ENCODE measurements at places on chromosomes 7 and 10.

DNA sequence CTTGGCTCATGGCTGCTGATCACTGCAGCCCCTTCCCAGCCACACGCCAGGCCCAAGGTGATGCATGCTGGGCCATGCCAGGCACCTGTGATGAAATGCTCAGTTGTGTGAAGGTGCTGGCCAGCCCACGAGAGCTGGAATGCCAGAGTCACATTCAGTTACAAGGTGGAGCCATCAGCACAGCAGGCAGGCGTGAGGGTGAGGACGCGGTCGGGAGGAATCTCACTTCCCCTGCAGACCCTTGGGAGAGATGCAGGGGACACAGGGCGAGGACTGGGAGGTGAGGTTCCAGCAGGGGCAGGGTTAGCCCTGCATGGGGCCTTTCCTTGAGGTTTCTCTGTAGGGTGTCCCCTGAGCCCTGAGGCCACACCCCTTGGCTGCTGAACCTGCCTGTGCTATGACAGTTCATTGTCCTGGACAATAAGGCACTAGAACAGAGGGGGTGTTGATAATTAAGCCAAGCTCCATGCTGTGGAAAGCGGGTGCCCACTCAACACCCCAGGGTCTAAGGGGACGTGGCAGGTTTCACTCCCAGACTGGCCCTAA, 82.4 kb downstream of the ADARB2 start:
- no peak for DNase-seq

DNA sequence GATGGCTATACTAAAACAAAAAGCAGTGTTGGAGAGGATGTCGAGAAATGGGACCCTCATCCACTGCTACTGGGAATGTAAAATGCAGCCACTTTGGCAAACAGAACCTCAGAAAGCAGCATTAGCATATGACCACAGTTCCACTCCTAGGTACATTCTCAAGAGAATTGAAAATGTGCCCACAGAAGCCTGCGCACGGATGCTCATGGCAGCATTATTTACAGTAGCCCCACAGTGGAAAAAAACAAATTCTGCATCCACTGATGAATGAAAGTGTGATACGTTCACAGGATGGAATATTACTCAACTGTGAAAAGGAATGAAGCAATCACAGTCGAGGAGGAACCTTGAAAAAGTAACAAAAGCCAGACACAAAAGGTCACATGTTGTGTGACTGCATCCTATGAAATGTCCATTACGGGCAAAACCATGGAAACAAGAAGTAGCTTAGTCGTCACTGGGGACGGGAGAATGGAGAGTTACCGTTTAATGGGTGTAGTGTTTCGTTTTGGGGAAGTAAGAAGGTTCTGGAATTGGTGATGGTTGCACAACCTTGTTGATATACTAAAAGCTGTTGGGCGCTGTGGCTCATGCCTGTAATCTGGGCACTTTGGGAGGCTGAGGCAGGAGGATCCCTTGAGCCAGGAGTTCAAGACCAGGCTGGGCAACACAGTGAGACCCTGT, 2.5 kb upstream of the UPK3B start:
- no peak for DNase-seq

- DNase-seq, result no peak
Observed at GRCh38 chr7:96199421-96199820, 122.5 kb downstream of the SLC25A13 start.

GRCh38 chr7:46058086-46058823, 137.2 kb upstream of the IGFBP3 start:
- no peak for DNase-seq

- DNase-seq, result no peak
Observed at GRCh38 chr7:1769286-1770200, 99.5 kb downstream of the ELFN1 start.

GRCh38 chr10:34280599-34281374, 534.3 kb downstream of the PARD3 start:
- DNase-seq, result no peak

GRCh38 chr7:35253710-35254495, at the start of gene TBX20:
Gene TBX20, minus strand, starts transcription at chr7:35254100. Its CDS starts 480 bp downstream, at chr7:35253620.
- no peak for DNase-seq

DNA sequence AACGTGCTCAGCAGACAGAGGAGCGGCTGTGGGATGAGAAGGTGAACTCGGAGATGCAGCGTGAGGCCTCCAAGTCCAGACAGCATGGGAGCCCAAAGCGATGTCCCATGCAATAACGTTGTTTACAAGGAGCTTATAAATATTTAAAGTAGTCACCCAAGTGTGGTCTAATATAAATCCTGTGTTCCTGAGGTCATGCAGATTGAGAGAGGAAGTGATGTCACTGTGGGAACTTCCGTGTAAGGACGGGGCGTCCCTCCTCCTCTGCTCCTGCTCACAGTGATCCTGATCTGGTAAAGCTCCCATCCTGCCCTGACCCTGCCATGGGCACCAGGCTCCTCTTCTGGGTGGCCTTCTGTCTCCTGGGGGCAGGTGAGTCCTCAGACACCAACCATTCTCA, 94.7 kb upstream of the PRSS58 start:
- no peak for DNase-seq

- peak; percentile 57 for DNase-seq
Observed at GRCh38 chr7:47771336-47771989, 176.8 kb downstream of the PKD1L1 start.

DNA sequence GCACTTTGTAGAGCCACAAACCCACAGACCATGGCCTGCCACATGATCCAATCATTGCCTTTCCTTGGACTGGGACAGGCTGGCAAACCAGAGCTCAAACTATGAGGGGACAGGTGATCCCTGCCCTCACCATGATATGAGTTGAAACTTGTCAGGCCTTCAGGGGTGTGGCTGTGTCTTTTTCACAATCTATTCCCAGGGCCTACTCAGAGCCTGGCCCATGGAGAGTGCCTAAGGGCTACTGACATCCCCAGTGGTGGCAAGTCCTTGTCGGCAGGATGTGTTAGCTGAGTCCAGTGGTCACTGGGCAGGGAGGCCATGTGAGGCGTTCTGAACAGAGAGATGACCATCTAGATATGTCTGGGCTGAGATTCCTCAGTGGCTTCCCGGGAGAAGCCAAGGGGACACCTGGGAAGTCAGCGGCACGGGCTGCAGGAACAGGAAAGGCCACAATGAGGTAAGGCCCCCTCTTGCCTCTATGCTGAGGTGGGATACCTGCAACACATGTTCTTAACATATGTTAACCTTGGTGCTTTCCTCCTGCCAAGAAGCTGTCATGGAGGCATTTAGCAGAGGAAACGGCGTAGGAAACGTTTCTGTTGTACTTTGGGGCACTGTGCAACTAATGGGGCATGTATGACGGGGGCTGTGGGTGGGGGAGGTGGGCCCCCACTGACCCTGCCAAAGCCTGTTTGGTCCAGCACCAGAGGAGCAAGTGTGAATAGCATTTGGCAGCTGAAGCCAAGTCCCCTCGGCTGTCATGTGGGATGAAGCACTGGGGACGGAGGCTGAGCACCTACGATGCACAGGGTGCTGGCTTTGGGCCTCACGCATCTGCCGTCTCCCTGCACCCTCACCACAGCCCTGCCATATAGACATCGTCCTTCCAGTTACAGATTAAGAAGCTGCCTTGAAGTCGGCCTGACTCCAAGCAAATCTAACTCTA, 384.0 kb downstream of the RPS24 start:
- DNase-seq, result no peak

- no peak for DNase-seq
Observed at GRCh38 chr7:6714360-6714759, 7.6 kb upstream of the ZNF12 start.

GRCh38 chr10:603745-604144, 85.7 kb downstream of the DIP2C start:
- DNase-seq, result no peak

GRCh38 chr10:6208799-6209235, 6.1 kb downstream of the PFKFB3 start:
- no peak for DNase-seq

DNA sequence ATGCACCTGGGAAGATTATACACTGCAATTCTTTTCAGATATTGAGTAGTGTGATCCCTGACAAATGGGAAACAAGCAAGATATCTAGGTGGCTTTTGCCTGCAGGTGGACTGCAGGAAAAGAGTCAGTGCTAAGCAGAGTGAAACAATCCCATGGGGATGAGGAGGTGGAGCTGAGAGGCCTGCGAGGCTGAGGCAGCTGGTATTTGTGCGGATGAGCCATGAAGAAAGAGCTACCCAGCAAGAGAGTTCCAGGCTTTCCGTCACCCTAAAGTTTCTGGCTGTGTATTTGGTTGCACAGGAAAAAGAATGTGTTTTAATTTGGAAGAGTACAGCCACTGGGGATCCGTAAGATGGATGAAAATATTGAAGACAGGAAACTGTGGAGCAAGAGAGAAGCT, 714.1 kb upstream of the COBL start:
- no peak for DNase-seq

GRCh38 chr10:83994325-83994724, 145.0 kb upstream of the GHITM start:
- DNase-seq, result no peak

- DNase-seq, result no peak
Observed at GRCh38 chr7:133070562-133070961, 11.3 kb downstream of the CHCHD3 start.

DNA sequence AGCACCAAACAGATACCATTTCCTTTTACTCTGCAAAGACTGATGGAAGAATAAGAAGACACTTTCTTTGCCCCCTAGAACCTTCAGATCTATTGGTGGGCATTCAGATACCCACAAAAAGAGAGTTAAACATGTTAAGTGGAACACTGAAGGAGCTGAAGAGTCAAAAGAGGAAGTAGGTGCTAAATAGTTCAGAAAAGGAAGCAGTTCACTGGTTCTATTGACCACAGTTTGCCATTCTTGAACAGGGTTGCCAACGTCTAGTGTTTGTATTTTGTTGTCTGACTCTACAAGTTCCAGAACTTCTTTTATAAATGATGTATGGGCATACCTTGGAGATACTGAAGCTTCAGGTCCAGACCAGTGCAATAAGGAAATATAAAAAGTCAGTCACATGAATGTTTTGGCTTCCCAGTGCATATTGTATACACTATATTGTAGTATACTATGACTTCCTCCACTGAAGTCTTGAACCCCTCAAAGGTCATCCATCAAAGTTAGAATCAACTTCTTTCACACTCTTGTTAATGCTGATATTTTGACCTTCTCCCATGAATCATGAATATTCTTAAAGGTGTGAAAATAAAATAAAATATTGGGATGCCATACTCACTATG, 47.5 kb upstream of the AGR3 start:
- no peak for DNase-seq

DNA sequence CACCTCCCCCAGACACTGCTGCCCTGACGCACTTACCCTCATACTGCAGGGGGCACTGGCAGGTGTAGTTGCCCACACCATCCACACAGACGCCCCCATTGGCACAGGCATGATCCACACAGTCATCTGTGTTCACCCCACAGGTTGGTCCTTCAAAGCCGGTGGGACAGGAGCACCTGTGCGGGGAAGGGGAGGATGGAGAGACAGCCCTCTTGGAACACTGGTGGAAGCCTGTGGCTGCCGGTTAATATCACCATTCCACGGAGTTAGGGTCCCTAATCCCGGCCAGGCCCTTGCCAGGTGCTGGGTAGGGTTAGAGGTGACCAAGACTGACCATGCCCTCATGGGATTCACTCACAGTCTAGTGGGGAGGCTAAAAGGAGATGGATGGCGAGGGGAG, 171.8 kb downstream of the SLIT1 start:
- no peak for DNase-seq

GRCh38 chr7:132764762-132765161, 188.5 kb upstream of the PLXNA4 start:
- no peak for DNase-seq

DNA sequence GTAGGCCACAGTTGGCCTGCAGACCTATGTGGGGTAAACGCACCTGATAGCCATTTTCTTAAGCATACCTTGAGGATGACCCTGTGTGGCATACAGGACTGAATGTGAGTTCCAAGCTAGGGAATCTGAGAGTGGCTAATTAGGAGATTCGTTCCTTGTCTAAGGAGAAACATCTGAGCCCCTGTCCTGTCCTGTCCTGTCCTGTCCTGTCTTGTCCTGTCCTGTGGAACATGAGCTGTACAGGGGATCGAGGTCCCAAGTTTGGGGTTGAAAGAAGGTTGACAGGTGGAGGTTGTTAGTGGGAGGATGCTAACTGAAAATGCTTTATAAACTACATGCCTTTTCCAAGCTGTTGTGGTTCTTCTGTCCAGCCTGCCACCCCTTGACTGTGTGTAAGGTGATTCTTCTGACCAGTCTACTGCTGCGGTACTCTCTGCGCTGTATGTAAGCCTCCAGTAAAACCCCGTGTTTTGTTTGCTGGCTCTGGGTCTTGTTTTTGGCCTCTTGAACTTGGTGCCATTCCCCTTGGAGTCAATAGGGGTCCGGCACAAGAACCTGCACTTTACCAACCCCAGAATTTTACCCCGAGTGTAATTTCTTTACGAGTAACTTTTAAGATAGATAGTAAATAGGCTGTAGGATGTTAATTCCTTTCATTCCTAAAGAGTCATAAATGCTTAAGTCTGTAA, 26.4 kb downstream of the ZNRF2 start:
- no peak for DNase-seq

- DNase-seq, result no peak
Observed at GRCh38 chr10:132512693-132513345, 24.8 kb upstream of the INPP5A start.

DNA sequence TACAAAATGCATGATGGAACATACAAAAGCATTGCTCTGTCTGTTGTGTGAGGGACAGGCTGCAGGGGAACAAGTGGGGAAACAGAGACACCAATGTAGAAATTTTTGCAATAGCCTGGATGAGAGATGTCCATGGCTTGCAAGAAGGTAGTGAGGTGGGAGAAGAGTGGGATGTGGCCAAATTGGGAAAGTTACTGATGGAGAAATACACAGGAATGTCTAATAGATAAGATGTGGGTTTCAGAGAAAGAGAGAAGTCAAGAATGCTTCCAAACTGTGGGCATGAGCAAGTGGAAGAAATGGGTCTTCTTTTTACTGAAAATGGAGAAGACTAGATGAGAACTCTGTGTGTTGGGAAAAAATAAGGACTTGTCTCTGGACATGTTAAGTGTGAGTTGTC, 592.7 kb downstream of the TNS3 start:
- DNase-seq, result no peak

DNA sequence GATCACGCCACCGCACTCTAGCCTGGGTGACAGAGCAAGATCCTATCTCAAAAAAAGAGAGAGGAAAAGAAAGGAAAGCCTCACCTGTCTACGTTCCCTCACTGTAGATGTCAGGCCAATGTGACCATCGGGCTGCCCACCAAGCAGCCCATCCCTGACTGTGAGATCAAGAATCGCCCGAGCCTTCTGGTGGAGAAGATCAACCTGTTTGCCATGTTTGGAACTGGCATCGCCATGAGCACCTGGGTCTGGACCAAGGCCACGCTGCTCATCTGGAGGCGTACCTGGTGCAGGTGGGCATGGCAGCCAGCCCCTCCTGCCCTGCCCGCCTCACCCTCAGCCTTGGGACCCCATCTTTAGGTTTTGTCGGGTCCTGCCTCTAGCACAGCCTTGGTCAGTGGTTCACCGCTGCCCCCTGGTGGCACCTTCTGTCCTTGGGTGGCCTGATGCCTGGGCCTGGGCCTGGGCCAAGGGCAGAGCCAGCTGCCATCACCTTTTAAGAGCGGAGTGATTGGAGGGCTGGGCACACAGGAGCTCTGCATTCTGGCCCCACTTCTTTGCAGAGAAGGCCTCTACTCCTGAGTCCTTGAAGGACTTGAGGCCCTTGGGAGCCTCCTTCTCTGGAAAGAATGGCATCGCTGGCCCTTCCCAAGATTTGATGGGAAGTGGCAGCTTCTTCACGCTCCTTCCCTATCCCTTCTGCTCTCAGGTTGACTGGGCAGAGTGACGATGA, 14.4 kb upstream of the AHCYL2 start:
- peak; percentile 52 for DNase-seq

GRCh38 chr10:112218960-112219359, 35.4 kb upstream of the GPAM start:
- no peak for DNase-seq

GRCh38 chr10:97388152-97388551, 13.0 kb downstream of the RRP12 start:
- DNase-seq, result no peak

GRCh38 chr7:33965183-33965744, 59.9 kb downstream of the BMPER start:
- DNase-seq, result no peak

Data from NCI-H146 (cell line).